ENCODE measurements at places on chromosomes 2 and 18.

- DNase-seq = no peak
These were observed 238.1 kb downstream of the SEPTIN10 start for GRCh38 chr2:109375656-109376055.

GRCh38 chr18:79884963-79885728 lies 66.3 kb downstream of the SLC66A2 start:
- DNase-seq = no peak

DNA sequence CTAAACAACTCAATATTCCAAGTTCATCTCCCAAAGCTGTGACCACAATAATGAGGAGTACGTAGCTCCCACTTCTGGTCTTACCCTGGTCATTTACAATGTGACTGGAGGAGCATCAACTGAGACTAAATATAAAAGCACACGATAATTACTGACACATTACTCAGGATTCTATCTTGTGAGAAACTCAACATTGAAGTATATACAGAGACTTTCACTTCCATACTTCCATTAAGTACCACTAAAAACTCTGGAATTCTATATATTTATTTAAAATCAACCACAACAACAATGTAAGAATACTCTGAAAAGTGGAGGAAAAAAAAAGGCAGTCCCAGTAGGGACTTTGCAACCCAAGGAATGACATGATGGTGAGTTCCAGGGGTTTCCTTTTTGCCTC lies 61.4 kb downstream of the XDH start:
- peak; percentile 84 for DNase-seq

DNA sequence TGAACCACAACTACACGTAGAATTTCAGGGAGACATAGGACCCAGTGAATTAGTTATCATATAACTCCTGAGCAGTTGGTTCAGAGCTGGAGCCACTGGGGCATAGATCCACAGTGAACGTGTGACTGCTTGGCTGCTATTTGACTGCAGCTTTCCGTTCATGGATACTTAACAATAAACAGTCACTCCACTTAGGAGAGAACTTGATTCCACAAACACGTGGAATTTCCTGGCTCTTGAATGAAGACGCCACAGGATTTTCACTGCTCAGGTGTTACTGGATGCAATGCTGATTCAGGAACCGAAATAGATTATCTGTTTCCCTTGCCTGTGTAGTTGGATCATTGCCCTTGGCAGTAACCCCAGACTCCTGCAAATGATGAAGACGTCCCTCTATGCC lies 679.1 kb upstream of the ZEB2 start:
- no peak for DNase-seq

DNA sequence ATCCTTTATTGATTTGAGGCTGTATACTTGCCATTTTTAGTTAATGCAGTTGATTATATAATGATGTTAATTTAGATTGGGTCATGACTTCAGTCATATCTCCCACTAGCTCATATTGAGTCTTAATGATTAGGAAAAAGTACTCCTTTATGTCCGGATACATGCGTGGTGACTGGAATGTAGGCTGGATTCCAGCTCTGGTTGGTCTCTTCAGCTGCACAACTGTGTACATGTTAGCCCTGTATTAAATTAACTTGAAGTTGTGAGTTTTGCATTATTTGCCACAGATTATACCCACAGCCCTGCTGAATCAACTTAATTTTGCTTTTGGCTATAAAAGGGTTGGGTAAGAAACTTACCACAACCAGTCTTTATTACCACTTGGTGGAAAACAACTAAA lies 22.5 kb downstream of the MOB4 start:
- DNase-seq = peak; percentile 37
